ENCODE measurements at places on chromosomes 4 and X.

GRCh38 chr4:121155893-121156292 lies 8.2 kb downstream of the TNIP3 start:
- DNase-seq, result no peak

DNA sequence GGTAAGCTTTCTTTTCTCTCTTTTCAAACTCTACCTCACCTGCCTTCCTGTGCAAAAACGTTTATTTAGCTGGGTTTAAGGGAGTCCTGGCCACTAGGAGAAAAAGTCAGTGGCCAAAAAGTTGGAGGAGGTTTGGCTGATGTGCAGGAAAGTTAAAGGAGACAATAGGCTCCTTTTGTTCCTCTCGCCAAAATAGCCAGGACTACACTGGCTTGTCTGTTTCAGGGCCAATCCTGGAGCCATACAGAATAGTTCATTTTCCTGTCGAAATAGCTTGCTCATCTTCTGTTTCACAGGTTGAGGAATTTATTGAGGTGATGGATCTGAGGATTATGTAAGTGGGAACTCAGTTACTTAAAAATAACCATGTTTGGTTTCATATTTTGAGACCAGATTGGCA lies 423 bp downstream of the HEPH start:
- DNase-seq, result no peak

DNA sequence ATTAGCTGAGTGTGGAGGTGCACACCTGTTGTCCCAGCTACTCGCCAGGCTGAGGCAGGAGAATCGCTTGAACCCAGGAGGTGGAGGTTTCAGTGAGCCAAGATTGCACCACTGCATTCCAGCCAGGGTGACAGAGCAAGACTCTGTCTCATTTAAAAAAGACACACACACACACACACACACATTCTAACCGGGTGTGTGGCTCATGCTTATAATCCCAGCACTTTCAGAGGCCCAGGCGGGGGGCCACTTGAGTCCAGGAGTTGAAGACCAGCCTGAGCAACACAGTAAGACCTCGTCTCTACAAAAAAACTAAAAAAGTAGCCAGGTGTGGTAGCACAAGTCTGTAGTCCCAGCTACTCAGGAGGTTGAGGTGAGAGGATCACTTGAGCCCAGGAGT lies 152.3 kb downstream of the LRBA start:
- no peak for DNase-seq

DNA sequence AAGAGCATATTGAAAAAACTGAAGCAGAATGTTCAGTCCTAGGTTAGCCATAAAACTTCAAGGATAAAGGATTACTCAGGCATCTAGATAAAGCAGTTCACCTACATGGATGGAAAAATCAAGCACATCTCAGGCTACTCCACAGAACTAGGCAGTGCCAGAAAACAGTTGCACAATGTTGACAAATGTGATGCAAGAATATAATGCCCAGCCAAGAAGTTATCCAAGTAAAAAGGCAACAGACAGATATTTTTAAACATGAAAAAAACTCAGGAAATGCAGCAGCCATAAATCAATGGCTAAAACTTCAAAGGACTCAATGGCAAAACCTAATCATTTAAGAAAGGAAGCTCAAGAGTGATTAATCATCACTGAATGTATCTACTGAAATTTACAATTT lies 456.0 kb upstream of the FAM241A start:
- no peak for DNase-seq

- DNase-seq, result no peak
Measured at GRCh38 chr4:183588169-183588675, 70.8 kb downstream of the RWDD4 start.

- DNase-seq, result no peak
Measured at GRCh38 chrX:133660281-133660680, 245.0 kb upstream of the GPC4 start.

DNA sequence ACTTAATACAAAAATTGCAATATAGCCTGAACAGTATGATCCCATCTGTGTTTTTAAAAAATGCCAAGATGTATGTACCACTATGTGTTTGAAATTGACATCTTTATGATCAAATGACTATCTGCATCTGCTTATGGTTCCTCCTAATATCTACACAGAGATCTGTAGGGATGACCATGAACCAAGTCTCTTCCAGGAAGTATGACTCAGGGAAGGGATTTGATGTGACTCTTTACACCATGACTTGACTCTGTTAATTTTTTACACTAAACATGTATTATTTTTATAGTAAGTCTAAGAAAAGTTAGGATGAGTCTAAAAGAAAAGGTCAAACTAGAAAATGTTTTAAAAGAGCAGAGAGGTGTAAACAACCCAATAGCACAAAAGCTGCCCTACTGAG lies 164.0 kb downstream of the SH3KBP1 start:
- DNase-seq, result no peak

DNA sequence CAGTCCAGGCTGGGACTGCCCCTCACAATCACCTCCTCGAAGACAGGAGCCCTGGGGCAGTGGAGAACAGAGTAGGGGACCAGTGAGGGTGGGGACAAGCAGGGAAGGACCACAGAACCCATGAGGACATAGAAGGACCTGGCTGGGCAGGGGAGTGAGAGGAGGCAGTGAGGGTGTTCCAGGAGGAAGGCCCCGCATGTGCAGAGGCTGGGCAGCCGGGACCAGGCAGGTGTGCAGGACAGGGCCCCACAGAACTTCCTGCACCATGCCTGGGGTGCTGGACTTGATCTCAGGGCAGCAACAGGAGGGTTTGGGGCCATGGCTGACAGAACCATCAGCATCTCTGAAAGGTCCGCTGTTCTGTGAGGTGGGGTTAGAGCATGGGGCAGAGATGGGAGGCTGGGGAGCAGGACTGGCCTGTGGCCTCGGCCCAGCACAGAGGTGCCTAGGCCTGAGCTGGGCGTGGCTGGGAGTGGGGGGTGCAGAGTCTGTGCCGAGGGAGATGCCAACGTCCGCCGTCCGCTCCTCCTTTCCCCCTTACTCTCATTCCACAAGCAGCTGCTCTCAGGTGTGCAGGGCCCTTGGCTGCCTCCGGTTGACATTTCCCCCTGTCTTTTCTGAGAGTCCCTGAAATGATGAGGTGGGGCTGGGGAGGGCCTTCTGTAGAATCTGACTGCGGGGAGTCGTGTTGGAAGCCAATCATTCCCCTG lies 40.8 kb downstream of the EVC start:
- no peak for DNase-seq

DNA sequence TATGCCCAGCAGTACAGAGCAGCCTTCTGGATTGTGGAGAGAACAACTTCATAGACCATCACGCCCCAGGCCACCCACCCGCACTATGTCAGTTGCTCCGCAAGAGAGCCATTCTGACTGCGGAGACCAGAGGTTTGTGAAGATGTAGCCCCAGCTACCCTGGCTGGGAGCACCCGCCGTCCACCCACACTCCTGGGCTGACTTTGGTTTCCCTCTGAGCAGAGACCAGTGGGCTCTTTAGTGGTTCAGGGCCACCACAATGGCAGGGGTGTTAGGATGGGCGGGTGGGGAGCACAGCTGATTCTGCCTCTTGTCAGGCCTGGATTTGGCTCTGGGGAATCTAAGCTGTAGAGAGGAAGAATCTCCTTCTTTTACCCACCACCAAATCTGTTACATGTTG lies 313.4 kb downstream of the LDB2 start:
- DNase-seq, result no peak

DNA sequence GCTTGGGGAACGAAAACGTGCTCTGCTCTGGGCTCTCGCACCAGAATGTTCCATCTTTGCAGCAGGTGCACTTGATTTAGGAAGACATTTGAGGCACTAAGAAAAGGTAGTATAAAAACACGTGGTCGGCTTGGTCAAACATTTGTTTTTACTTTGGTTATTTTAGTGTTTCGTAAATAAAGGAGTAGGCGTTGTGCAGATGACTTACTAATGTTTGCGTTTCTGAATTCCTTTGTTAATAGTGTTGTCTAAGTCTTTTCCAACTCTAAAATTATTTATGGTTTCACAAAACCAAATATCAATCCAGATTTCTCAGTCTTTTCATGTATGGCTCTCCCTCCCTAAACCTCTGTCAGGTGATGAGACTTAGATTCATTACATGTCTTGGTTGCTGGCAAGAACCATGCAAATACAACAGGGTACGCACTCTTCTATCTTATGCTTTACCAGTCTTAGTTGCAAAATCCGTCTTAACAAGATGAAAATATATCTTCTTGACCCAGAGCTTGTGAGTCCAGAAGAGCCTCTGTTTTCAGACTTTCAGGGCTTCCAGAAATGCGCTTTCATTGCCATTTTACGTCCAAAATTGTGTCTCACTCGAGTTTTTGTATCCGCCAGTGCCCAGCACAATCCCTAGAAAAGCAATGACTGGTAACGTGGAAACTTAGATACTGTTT lies 686 bp downstream of the MTHFD2L start:
- DNase-seq, result no peak

DNA sequence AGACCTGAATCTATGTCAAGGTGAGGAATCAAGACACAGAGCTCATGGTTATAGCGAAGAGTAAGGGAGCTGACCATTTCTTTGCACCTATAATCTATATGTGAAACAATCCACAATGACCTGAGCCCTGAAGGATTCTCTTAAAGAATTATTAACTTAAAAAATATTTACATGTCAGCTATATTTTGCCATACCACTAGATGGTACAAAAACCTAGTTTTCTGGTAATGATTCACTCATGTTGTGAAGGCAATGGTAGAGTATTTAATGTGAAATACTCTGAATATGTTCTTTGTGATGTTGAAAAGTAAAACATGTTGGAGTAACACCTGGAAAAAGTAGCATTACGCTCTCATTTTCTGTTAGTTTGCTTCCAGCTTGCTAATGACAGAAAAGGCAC lies 40.0 kb downstream of the VGLL1 start:
- no peak for DNase-seq
